A549 treated with Mapracorat at 1 μM for 4 hours (cell line): ENCODE measurements at places on chromosomes 12 and 14. TPM values are rescaled to one million over a fixed set of nuclear protein-coding genes. Genes with fewer than 3 reads are reported as not detected.

The FAM222A gene
- total RNA-seq = 3.4 to 6.0 TPM (median 4.7 TPM) in 5 replicates

The NUAK1 gene
- 5.7 to 7.1 TPM (median 6.8 TPM) in 5 replicates for total RNA-seq

The PTPN6 gene
- total RNA-seq = 7.9 to 13.5 TPM (median 11.7 TPM) in 5 replicates

The LIN52 gene
- 3.6 to 4.5 TPM (median 4.4 TPM) in 5 replicates for total RNA-seq

The SLC6A12 gene
- total RNA-seq = 0.97 to 1.3 TPM (median 1.1 TPM) in 5 replicates

The TAS2R19 gene
- 0.19 TPM in 1 of 5 replicates, not detected in the others for total RNA-seq
